ENCODE measurements at places on chromosomes 2 and 18.

DNA sequence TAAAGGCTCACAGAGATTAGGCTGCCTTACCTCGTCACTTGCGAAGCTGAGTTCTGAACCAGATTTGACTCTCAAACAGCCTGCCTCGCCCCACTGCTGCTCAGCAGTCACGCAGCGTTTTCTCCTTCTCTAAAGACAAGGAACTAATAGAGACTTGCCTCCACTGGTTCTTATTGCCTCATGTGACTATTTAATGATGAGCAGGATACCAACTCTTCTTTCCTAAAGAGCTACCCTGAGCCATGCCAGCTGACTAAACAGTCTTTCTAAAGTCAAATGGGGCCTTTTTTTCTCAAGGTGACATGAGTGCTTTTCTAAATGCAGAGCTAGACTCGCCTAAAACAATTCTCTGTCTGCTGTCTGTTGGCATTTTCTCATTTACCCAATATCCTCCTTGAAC lies 147.5 kb downstream of the NCKAP5 start:
- DNase-seq = no peak

- DNase-seq = peak; percentile 57
Observed at GRCh38 chr2:136242687-136243277, 124.8 kb upstream of the CXCR4 start.

GRCh38 chr2:241795021-241795999 lies 13.7 kb upstream of the NEU4 start:
- no peak for DNase-seq

DNA sequence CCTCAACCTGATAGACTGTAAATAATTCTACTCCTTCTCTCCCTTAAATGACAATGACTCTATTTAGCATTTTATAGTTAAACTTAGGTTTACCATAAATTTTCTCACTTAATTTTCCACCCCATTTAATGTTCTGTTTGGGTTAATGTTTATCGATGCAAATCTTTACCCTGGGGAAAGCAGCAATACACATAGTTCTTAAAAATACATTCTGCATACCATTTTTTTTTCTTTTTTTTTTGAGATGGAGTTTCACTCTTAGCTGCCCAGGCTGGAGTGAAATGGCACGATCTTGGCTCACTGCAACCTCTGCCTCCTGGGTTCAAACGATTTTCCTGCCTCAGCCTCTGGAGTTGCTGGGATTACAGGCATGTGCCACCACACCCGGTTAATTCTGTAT lies 14.0 kb downstream of the STAM2 start:
- no peak for DNase-seq

DNA sequence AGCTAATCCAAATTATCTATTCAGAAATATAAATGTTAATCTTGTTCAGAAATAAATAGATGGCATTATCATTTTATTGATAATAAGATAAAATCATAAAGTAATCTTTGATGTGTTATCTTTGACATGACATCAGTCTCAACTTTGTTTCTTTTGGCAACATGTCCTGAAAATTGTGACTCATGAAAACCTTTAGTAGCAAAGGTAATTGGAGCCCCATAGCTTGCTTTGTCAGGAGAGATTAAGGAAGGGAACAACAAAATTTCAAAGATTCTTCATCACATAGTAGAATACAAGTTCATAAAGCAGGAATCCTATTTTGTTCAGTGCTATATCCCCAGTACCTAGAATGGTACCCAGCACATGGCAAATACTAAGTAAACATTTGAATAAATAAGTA lies 165.4 kb downstream of the KCNE4 start:
- no peak for DNase-seq

DNA sequence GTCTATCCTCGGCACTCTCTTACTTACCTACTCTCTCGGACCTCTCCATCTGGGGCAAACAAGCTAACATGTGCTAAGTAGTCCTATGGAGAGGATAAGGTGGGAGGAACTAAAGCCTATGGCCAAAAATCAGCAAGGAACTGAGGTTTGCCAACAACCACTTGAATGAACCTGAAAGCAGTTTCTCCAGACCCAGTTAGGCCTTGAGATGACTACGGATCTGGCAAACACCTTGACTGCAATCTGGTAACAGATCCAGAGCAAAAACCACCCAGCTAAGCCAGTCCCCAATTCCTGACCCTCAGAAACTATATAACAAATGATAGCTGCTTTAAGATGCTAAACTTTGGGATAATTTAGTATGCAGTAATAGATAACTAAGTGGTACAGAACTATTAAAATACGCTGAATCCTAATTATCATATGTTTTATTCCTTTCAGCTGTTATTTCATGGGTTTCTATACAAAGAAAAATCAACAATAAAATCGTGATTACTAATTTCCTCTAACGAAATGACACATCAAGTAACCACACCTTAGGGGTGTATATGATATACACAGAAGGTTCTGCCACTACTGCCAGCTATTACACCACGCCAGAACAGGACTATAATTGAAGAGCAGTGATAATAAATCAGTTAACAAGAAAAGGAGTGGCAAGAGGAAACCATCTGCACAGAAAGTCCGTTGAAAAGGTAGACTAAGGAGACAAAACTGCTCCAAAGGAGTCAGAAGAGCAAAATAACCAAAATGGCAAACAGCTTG lies 3.2 kb downstream of the FARSB start:
- no peak for DNase-seq
